Epithelial cell of proximal tubule (primary cell): ENCODE measurements at places on chromosomes 16 and 17.

- DNase-seq = no peak
Observed at GRCh38 chr16:56669840-56670619, 416 bp downstream of the MT1H start.

- DNase-seq = no peak
Observed at GRCh38 chr16:49834531-49835151, 21.3 kb downstream of the ZNF423 start.

DNA sequence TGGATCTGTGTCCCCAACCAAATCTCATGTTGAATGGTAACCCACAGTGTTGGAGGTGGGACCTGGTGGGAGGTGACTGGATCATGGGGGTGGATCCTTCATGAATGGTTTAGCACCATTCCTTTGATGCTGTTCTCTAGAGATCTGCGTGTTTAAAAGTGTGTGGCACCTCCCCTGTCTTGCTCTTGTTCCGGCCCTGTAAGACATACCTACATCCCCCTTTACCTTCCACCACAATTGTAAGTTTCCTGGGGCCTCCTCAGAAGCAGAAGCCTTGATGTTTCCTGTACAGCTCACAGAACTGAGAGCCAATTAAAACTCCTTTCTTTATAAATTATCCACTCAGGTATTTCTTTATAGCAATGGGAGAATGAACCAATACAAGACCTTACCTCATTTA lies 257.7 kb downstream of the XYLT1 start:
- no peak for DNase-seq

- peak; percentile 95 for DNase-seq
Observed at GRCh38 chr17:48795444-48796162, 21.4 kb downstream of the TTLL6 start.

DNA sequence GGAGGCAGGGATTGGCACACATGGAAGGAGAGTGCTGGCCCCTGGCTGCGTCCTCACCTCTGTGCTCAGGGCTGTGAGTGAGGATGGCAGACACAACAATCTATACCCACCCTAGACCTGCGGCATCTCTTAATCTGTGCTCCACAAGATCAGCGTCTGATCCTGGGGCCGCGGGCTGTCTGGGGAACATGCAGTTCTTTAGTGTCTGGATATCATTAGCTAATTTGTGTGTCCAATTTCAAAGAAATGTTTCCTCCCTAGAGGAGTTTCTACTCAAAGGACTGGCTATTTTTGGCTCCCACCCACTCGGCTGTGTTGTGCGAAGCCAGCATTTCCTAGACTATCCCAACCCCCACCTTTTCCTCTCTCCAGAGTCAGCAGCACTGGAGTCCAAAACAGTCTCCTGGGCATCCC lies 93.8 kb downstream of the GRIN2A start:
- DNase-seq = no peak

- no peak for DNase-seq
Observed at GRCh38 chr17:75563063-75563758, 24.4 kb upstream of the MYO15B start.

- DNase-seq = peak; percentile 94
Observed at GRCh38 chr16:30445408-30446202, at the start of gene SEPHS2. Gene SEPHS2 (minus strand): TSS chr16:30445874. CDS start chr16:30445727, 147 bp downstream.

GRCh38 chr16:56203052-56203451 lies 11.8 kb downstream of the GNAO1 start:
- DNase-seq = no peak

DNA sequence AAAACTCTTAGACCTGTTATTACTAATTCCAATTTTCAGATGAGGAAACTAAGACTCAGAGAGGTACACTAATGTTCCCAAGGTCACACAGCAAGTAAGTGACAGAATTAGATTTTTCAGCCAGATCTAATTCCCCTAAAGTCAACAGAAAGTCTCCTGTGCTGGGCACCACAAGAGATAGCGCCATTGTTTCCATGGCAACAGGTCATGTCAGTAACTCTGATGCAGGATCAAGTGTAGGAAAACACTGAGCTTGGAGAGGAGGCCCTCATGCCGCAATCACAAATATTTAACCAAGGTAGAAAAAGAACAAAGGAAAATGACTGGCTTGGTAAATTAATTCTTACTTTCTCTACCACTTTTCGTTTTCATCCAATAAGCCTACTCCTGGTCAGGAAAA lies 166.0 kb upstream of the CDH13 start:
- no peak for DNase-seq

DNA sequence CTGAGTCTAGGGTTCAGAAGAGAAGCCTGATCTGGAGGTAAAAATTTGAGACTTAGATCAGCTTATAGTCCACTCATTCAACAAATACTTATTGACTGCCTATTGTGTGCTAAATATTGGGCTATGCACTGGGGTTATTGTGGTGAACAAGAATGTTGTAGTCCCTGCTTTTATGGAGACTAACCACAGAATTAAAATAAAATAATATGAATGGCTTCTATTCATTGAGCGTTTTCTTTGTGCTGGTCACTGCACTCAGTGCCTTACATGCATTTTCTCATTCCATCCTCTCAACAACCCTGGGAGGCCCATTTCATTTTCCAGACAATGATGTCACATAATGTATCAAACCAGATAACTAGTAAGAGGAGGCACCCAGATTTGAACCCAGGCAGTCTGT lies 4.8 kb downstream of the NEK8 start:
- DNase-seq = no peak
